ENCODE measurements at places on chromosomes 7 and 10.

GRCh38 chr10:4213441-4213840, 428.4 kb upstream of the KLF6 start:
- DNase-seq = no peak

DNA sequence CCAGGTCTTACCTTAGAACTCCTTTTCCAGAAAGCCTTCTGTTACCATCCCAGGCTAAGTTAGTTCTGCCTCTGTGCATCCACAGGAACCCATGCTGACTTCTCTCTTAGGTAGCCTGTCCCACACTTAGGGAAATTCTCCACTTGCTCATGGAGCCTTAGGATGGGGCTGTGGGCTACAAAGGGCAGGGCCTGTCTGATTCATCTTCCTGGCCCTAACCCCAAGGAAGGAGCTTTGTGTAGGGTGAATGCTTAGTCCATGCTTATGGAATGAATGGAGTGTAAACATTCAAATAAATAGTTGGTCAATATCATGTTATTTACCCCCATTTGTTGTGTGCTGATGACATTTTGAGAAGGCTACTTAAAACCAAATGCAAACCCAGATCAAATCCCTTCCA, 54.7 kb downstream of the EMX2 start:
- no peak for DNase-seq

DNA sequence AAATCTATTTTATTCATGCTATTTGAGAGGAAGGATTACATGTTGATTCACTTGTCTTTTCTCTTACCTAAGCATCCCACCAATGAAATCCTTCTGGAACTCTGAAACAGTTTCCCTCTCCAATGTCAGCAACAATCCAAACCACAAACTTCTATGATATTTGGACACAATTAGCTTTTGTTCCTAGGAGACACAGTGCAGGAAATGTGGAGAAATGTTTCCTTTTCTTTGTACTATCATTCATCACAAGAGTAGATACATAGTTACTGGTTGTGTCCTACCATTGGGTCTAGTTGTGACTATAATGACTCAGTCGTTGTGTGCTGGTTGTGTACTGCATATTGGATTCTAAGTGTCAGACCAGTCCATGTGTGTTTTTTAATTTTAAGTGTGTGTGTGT, 156.8 kb upstream of the MAGI2 start:
- DNase-seq = no peak

GRCh38 chr7:6384327-6384726, 63.4 kb downstream of the DAGLB start:
- DNase-seq = no peak

DNA sequence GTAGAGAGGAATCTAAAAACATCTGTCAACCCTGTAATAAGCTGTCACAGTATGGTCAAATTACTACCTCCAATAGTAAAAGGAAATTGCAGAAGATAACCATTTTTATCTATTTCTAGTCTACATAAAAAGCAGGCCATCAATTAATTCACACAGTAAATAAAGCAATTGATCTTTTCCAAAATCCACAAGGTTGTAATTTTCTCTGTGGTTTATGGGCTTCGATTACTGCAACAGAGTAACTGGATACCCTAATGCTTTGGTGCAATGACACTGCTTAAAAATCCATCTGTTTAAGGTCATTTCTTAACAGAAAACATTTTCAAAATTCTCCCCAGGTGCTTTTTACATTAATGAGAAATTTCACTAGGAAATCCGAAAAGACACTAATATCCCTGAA, 23.9 kb downstream of the ESYT2 start:
- no peak for DNase-seq

DNA sequence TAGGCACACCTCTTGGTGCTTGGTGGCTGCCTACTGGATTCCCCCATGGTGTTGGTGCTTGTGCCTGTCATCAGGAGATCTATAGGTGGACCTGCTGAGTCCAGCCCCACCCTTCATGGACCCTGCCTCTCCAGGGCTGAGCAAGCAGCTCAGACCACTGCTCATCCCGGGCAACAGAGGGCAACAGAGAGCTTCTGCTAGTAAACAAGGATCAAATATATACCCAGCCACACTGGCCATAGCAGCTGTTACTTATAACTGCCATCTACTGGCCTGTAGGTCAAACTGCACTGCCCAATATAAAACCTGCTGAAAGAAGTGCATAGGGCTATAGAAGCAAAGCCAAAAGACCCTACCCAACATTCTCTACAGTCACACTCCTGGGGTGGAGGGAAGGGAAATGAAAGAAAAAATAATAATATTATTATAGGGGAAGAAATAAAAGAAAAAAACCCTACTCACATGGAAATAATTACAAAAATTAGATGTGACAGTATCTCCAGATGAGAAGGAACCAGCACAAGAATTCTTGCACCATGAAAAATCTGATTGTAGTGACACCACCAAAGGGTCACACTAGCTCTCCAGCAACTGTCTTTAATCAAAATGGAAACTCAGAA, 54.9 kb upstream of the ZNF800 start:
- peak; percentile 56 for DNase-seq

- DNase-seq = no peak
Measured at GRCh38 chr7:106874076-106874475, 9.0 kb downstream of the PIK3CG start.

- DNase-seq = no peak
Measured at GRCh38 chr7:100875356-100875751, 451 bp downstream of the SRRT start.
